ENCODE measurements at places on chromosomes 12 and 14. TPM values are rescaled to one million over a fixed set of nuclear protein-coding genes. Genes with fewer than 3 reads are reported as not detected.

Gene INF2
- 93.1 TPM for total RNA-seq

Gene ATN1
- total RNA-seq, result 6.6 TPM

- DNase-seq, result peak; percentile 32
Measured at GRCh38 chr12:111757361-111758119, 9.2 kb upstream of the ALDH2 start.

GRCh38 chr14:75121552-75121951 lies 5.3 kb downstream of the NEK9 start:
- DNase-seq, result no peak

Gene IL23A
- total RNA-seq, result 1.8 TPM

Measured in A172 (cell line).